Right cardiac atrium (tissue), 5 donors: ENCODE measurements at places on chromosomes 12 and 14.

- peak; percentile 95 for DNase-seq
Observed at GRCh38 chr14:68824517-68825347, 31.9 kb upstream of the ZFP36L1 start.

DNA sequence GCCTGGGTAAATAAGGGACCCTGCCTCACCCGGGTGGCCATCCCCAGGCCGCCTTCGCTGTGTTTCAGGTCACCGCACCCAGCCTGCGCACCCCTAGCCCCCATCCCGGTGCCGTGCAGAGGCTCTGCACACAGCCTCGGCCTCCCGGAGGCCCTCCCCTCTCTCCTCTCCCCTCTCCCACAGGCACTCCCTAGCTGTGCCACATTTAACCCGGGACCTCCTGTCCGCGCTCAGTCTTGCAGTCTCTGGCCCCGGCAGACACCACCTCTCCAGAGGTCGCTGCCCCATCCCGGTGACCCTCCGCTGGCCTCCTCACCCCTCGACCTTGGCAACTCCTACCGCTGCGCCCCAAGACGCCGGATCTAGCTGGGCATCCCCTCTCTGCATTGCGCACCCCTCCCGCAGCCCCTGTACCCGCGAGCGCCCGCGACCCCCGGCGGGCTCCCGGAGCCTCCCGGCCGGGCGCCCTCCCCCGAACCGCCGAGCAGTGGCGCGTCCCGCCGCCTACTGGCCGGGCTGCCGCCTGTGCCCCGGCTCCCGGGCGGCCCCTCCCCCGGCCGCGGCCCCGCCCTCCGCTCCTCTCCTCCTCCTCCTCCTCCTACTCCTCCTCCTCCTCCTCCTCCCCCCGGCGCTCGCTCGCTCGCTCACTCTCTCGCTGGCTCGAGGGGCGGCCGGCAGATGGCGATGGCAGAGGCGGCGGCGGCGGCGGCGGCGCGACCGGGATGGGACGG, 120.7 kb downstream of the AACS start:
- peak; percentile 81 for DNase-seq

- DNase-seq: no peak
Observed at GRCh38 chr14:68146818-68147217, 327.2 kb downstream of the RAD51B start.

GRCh38 chr14:23615856-23616255, 20.3 kb upstream of the DHRS2 start:
- DNase-seq: no peak

GRCh38 chr14:103138301-103139131, 15.3 kb downstream of the TNFAIP2 start:
- DNase-seq: peak; percentile 77

DNA sequence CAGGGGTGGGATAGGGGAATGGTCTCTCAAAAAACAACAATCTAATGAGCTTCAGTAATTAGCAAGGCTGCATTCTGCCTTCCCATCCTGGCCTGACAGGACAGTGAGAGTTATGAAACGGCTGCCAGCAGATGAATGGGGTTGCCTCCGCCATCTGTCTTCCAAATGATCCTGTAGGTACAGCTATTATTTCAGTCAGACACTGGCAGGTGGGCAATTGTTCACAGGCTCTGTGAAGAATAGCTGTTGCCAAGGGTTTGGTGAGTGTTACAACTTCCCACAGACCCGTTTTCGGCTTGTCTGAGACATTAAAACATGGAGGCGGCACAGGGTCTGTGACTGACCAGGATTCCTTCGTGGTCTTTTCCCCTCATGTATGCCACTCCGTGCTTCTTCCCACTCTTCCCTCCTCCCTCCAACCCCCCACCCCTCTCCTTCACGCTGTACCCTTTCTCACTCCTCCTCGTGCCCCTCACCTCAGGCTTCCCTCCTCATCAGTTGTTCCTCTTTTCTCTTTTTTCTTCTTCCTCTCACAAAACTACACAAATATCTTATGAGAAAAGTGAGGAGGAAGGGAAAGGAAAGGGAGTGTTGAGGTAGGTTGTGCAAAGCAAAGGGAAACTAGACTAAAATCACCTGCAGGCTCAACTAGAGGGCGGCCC, 160.8 kb upstream of the GZMB start:
- no peak for DNase-seq

- no peak for DNase-seq
Observed at GRCh38 chr12:46134205-46134811, 134.5 kb downstream of the SLC38A1 start.

DNA sequence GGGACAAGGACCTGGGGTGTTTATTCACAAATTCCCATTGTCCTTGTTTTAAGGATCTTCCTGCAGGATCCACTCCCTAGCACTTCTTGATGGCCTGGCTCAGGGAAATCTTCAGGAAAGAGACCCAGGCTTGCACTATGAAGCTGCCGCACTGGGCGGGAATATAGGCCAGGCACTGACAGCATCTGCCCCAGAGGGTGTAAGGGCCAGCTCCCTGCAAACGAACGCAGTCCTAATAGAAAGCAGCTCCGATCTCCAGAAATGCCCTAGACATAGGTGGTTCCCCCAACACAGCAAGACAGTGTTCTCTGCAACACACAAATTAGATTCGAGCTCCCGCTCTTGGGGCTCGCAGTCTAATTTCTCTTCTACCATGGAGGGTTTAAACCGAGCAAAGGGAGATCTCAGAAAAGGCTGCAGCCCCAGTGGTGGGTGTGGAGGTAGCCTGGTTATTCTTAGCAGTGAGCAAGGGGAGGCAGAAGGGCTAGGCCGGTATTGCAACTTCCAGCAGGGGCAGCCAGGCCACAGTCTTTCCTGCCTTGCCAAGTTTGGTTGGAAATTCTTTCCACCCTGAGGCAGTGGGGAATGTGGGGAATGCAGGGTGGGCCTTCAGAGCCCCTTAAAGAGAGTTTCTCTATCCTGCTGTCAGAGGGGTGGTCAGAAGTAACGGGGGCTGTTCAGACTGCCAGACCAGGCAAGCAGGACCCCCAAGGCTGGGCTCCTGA, 16.1 kb upstream of the WSCD2 start:
- peak; percentile 53 for DNase-seq

DNA sequence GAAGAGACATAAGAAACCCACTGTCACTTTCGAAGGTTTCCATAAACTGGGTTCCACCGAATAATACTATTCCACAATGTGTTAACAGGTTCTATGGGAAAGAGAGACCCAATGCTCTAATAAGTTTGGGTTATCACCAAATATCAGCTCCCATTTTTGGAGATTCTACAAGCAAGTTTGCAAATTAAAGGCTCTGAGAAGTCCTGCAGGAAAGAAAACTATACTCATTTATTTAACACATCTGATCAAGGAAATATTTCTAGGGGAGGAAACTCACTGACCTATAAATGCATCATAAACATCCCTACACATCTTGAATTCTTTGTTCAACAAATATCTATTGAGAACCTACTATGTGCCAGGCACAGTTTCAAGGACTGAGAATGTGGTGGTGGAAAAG, 161.4 kb downstream of the KSR2 start:
- DNase-seq: no peak

- no peak for DNase-seq
Observed at GRCh38 chr14:77609922-77610321, 6.5 kb downstream of the SPTLC2 start.

- no peak for DNase-seq
Observed at GRCh38 chr12:110704750-110705149, 15.8 kb upstream of the HVCN1 start.

DNA sequence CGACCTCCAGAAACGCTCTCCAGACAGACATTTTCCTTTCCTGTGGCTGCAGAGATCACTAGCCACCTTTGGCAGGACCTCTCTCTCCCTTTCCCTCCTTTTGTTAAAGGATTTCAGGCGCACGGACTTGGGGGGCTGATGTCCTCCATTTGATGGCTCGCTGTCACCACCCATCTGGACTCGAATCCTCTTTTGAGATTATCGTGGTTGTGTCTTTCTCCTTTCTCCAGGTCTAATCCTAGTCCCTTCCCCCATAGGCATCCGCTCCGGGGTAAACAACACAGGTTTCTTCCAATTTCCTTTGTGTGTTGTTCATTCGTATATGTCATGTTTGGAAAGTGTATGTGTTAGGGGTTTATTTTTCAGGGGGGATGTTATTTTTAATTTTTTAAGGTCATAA, 56.7 kb upstream of the SLC24A4 start:
- DNase-seq: no peak

GRCh38 chr14:37587131-37587803, 7.8 kb downstream of the FOXA1 start:
- no peak for DNase-seq

- DNase-seq: peak; percentile 69
Observed at GRCh38 chr12:51392556-51393237, 1.5 kb upstream of the GALNT6 start.
